ENCODE measurements at places on chromosomes 1 and 21.

- DNase-seq: no peak
These were observed 43.1 kb upstream of the EPS8L3 start for GRCh38 chr1:109806733-109807400.

DNA sequence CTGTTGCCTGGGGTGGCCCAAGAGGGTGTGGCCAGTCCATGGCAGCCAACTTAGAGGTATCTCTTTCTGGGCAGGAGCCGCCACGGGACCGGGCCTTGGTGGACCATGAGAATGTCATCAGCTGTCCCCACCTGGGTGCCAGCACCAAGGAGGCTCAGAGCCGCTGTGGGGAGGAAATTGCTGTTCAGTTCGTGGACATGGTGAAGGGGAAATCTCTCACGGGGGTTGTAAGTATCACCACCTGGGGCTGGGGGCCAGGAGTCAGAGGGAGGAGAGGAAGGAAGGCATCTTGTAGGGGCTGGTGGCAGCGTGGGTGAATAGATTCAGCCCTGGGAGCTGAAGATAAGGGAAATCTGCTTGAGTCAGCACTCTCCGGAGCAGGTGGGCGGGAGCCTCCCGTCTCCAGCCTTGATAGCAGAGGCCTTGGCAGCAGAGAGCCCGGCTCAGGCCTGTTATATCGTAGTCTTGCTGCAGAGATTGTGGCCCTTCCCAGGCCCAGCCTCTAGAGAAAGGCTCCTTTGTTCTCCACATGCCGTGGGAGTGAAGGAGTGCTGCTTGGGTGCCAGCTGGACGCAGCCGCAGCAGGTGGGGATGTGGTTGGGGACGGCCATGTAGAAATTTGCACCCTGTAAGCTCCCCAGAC, 25.4 kb downstream of the PHGDH start:
- peak; percentile 78 for DNase-seq

- DNase-seq: no peak
These were observed 54.5 kb downstream of the STYXL2 start for GRCh38 chr1:167148421-167148820.

DNA sequence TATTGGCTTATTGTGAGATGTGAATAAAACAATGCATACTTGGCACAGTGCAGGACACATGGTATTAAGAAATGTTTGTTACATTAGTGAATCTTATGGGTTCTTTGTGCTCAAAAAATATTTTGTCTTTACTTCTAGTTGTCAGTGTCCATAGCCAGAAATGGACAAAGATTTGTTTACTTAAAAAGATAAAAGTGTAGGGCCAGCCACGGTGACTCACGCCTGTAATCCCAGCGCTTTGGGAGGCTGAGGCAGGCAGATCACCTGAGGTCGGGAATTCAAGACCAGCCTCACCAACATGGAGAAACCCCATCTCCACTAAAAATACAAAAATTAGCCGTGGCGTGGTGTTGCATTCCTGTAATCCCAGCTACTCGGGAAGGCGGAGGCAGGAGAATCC, 654.6 kb upstream of the NEGR1 start:
- no peak for DNase-seq

- no peak for DNase-seq
These were observed 122.3 kb upstream of the SLC44A3 start for GRCh38 chr1:94697839-94698238.

GRCh38 chr1:205122489-205122882, 708 bp upstream of the RBBP5 start:
- DNase-seq: no peak

DNA sequence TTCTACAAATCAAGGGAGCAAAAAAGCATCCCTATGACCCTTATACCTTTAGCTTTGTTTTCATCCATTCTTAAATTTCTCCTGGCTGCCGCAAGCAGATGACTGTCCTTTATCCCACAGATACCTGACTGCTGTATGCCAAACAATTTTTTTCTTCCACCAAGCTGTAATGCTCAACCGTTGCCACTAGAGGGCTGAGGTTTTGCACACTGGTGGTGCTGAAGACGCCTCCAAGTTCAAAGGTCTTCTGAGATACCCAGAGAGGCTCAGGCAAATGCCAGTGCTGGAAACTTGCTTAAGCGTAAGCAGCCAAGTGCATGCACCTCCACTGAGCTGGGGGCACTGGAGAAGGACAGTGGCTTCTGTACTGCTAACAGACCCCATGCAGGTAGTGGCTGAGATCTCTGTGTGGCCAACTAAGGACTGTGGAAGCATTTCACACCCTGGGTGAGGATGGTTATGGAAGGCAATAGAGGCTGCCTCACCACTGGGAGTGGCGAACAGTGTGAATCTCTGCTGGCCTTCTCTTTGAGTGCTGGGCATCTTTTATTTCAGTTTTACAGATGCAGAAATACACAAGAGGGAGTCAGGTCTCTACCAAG, 28.5 kb downstream of the CNIH3 start:
- DNase-seq: peak; percentile 63

DNA sequence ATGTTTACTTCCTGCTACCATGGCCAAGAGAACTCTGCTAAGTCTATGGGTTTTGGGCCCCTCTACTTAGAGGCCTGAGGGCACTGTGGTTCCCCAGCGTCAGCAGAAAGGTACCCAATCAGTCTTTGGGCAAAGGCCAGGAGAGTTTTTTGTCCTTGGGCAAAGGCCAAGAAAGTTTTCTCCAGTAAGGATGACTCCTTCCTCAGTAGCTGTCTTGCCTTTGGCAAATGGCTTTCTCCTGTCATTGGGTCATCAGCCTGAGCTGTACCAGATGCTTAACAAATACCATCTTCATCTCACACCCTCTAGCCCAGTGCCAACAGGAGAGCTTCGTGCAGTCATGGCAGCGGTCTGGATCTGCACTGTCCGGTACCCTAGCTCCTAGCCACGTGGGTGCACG, 199.3 kb upstream of the TMEM51 start:
- no peak for DNase-seq

DNA sequence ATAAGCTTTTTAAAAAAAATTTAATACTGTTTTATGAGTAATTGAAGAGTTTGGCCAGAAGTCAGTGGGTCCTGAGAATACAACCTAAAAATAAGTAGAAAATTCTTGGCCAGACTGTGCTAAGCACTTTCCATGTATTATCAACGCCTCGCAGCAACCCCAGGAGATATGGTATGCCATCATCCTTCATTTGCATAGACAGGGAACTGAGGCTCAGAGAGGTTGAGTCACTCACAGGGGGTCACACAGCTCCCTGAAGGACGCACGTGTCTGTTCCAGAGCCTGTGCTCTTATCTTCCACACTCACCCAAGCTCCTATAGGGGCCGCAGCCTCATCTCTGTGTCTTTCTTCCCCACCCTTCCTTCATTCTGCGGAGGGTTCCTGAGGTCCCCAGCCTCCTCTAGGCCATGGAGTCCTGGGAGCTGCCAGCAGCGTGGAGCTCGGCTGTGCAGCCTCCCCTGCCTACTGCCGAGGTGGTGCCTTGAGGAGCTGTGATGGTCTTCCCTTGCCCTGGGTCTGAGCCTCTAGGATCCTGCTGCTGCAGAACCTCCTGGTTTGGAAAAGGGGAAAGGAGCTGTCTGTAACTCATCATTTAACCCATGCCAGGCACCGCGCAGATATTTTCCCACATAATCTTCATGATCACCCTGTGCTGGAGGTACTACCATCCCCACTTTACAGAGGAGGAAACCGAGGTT, 30.3 kb upstream of the ECE1 start:
- DNase-seq: no peak

DNA sequence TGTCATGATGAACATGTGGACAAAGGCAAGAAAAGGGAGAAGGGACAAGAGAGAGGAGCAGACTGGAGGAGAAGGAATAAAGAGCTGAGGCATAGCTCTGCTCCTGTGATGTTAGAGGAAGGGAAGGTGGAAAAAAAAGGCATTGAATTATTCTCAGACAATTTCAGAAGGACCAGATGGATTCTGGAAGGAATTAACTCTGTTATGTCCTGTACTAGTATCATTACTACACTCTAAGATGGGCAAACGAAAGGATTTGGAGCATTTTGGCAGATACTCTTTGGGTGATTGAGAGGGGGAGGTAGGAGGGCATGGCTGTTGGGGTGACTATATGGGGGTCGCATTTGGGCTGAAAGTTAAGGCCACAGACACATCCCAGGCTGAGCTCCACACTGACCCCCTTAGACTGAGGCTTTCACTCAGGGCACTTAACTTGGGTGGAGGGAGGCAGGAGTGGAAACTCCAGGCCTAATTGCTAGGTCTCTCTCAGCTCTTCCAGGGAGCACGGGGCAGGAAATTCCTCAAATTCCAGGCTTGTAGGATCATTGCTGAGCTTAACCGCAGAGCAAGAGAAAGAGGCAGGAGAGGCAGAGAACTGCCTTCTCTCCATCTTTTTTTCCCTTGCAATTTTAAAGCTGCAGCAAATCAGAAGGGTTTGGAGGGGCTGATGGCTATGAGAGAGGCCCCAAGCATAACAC, 25.9 kb downstream of the KIRREL1 start:
- peak; percentile 86 for DNase-seq

DNA sequence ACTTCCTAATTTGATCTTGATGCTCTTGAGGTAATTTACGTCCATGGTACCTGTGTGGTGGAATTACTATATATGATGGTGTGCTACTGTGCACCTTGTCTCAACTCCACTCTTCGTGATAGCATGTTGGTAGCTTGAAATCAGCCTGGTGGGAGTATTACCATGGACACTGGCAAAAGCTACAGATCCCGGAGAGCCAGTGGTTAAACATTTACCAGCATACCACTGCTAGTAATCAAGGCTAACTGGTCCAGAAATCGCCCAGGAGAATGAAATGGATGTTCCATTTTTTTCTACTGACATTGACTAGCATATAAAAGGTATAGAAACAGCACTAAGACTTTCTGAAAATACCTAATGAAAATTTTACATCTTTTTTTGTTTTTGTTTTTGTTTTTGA, 30.6 kb downstream of the ELK4 start:
- DNase-seq: no peak

DNA sequence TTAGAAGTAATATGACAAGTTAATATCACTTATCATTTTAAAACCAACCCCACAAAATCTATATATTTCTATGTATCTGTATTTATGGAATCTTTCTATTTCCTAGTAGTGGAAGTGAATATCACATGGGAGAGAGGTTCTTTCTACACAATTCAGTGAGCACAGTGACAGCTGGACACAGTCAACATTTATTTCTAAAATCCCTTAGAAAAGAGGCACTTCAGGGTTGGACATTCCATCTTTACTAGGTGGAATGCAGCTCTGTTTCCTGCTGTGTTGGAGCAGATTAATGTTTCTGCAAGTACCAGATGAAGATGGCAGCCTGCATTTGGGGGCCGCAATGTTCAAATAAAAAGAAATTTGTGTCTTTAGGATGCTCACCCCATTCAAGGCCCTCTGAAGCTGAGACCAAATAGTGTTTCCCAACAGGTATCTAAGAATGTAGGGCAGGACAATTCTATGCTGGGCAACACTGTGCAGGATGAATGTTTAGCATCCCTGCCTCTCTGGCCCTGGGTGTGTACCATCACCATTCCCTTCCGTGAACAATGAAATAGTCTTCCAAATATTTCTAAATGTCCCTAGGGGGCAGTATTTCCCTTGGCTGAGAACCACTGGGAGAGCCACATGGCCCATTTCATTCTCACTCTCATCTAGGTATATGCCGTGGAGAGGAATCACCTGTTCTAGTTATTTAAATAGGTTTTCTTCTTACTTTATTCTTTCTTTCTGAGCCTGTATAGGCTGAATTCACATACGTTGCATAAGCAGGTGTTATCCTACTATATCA, 394.8 kb downstream of the PRDM2 start:
- peak; percentile 36 for DNase-seq

DNA sequence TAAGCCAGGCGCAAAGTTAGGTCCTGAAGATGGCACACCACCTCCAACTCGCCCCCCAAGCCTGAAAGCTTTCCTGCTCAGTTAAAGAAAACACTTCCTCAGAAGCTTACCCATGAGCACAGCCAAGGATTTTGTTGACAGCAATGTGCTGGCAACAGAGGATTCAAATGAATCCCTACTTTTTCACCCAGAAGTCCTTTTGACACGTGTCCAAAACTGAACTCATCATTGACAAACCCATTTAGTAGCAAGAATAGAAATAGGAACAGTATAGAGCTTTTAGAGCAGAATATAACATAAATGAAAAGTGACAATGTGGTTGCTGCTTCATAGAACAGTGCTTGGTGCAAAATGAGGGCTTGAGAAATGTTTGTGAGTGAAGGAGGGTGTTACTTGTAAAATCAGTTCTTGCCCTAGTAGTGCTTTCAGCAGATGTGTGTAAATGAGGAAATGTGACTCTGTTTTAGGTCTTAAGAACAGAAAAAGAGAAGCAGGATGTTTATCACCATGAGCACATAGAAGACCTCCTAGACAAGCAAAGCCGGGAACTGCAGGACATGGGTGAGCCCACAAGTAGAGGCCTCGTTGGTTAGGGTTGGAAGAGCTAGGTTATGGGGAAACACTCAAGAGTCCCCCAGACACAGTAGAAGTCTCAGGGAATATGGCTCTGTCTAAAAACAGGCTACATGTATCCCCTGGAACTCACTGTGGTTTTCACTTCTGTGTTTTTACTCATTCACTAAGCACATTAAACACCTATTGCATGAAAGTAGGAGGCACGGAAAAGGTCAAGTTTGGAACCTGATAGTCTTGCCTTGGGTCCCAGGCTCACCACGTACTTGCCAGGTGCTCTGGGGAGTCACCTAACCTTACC, 48.6 kb upstream of the TMEM125 start:
- DNase-seq: no peak

DNA sequence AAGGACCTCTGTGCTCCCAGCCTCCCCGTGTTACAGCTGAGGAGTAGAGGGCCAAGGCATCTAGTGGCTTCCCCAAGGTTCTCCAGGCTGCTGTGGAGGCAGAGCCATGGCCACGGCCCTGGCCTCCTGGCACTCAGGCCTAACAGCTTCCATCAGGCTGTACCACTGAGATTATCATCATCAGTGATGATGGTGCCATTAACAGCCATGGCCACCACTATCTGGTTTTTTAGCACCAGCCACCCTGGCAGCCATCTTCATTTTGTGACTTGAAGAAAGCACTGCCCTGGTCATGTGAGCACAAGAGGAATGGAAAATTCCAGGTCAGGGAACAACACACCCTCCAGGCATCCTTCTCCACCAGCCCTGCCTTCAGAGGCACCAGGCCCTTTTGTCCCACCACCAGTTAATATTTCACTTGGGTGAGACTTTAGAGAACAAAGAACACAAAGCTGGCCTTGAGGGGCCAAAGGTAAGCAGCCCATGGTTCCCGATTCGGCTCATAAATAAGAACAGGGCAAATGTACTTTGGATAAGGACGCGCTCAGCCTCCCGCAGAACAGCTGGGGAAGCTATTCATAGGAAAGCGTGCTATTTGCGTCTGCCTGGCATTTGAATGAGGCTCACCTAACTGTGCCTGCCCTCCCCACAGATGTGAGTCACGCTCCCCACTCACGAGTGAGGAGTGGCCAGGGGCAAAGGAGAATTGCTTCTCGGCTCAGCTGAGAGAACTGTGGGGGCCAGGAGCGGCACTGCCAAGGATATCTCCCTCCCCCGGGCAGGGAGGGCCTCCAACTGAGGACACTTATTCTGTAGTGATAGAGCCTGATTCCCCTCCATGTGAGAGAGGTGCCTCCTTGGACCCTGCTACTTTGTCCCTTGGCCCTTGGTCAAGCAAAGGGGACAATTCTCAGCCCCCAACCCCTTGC, 95.6 kb downstream of the CD58 start:
- DNase-seq: no peak

GRCh38 chr1:25683177-25683576, 66.6 kb downstream of the MAN1C1 start:
- DNase-seq: no peak

- peak; percentile 51 for DNase-seq
These were observed 1.0 kb downstream of the ROR1 start for GRCh38 chr1:63774617-63775417.

- DNase-seq: no peak
These were observed 11.3 kb upstream of the ADGRB2 start for GRCh38 chr1:31775210-31775999.

GRCh38 chr1:217373761-217374701, 256.9 kb downstream of the GPATCH2 start:
- no peak for DNase-seq

- no peak for DNase-seq
These were observed 12.3 kb upstream of the ZSCAN20 start for GRCh38 chr1:33460144-33460543.
